ENCODE measurements at places on chromosomes 13 and 19.
A peak's percentile ranks its signal among the peaks of the same experiment; 100 is the strongest.

- no peak for DNase-seq
Measured at GRCh38 chr13:109151255-109151654, 521.8 kb downstream of the MYO16 start.

DNA sequence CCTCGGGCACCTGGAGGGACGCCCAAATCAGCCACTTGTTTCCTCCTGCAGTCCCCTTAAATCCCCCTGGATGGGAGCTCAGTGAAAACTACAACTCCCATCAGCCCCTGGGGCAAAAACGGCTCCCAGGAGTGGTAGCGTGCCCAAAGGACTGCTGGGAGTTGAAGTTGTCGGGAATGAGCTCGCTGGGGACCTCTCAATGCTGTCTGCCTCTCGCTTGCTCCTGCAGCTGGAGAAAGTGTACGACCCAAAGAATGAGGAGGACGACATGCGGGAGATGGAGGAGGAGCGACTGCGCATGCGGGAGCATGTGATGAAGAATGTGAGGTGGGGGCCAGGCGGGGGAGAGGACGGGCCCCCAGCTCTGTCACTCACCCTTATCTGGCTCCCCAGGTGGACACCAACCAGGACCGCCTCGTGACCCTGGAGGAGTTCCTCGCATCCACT, 14.7 kb upstream of the DHDH start:
- DNase-seq, result peak; percentile 19

DNA sequence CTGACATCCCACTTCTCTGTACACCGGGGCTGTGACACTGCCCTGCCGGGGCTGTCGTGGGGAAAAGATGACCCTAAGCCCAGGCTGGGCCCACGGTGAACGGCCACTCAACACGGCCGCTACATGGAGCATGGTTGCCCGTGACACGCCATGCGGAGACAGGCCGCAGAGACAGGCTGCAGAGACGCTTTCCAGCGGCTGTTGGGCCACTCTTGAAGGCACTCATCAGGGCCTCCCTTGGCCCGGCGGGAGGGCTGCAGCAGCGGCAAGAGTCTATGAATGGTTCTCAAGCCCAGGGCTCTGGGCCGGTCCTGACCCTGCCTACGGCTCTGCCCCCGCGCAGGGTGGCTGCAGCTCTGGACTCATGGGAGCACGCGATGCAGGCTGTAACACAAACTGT, 22.1 kb downstream of the ADPRHL1 start:
- DNase-seq, result no peak

GRCh38 chr13:30224732-30225131, 82.6 kb downstream of the KATNAL1 start:
- peak; percentile 69 for DNase-seq

DNA sequence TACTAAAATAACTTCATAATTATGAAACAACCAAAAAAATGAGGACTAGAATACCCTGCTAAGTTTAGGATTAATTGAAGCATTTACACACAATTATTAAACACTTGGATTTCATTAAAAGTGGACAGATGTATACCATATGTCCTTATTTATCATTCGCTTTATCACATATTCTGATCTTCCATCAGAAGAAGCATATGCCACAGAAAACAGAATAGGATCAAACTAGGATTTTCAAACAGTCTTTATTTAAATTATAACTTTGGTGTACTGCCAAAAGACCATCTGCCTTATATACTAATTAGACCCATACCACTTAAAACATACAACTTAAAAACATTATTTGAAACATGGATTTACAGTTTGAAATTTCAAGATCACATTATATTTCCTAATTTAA, 727.1 kb upstream of the KLHL1 start:
- DNase-seq, result no peak

DNA sequence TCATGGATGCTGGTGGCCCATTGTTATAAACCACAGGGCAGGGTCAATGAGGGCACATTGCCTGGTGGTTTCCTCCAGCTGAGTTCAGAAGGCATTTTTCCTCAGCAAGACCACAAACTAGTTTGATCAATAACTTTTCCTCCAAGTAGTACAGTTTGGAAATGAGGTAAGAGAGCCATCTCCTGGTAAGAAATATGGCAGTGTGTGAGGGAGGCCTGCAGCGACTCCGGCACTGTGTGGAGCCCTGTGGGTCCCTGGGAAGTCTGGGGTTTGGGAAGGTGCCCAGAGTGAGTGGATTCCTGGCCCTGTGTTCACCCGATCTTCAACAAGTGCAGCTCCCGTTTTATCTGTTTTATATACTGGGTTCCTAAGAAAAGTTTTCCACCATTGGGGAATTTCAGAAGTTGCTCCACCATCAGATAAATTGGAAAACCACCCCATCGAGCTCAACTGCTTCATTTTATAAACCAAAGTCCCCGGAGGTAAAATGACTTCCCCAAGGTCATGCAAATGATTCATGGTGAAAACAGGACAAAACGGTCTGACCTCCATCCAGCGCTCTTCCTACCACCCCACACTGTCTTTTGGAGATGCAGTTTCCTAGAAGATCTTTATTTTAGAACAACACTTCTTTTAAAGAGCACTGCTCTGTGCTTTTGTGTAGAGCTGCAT, 148.4 kb downstream of the KATNAL1 start:
- DNase-seq, result peak; percentile 62

- peak; percentile 11 for DNase-seq
Measured at GRCh38 chr13:67228916-67229315, 1.2 kb downstream of the PCDH9 start.

DNA sequence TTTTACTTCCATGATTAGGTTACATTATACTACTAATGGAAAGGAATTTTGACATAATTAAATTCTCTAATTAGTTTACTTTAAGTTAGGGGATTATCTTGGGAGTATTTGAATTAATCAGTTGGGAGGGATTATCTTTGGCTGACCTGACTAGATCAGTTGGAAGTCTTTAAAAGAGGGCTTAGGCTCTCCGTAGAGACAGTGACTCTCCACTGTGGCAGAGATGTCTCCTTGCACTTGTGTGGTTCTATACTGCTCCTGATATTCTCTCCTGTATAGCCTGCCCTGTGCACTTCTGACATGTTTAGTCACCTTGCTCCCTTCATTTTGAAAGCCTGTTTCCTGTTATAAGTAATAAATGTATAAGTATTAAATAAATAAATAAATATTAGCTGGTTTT, 1612.3 kb upstream of the PRR20A start:
- DNase-seq, result no peak

- no peak for DNase-seq
Measured at GRCh38 chr19:35056513-35057063, 15.1 kb downstream of the HPN start.

- peak; percentile 64 for DNase-seq
Measured at GRCh38 chr19:19224852-19225494, 13.2 kb downstream of the NCAN start.

DNA sequence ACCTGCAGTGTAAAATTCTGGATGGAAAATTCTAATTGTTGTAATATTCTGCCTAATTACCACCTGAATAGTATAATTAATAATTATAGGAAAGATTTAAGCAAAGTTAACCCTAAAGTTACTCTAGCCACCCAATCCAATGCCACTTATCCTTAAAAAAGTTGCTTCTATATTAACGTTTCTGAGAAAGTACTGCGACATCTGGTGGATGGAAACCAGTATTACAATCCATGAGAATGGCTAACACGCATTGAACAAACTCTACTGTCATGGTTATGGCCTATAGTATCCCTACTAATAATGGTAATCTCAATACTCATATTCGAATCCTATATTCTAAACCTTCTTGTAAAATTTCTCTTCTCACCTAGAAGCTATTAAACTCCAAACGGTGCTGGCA, 1551.8 kb downstream of the SLITRK1 start:
- DNase-seq, result peak; percentile 23

DNA sequence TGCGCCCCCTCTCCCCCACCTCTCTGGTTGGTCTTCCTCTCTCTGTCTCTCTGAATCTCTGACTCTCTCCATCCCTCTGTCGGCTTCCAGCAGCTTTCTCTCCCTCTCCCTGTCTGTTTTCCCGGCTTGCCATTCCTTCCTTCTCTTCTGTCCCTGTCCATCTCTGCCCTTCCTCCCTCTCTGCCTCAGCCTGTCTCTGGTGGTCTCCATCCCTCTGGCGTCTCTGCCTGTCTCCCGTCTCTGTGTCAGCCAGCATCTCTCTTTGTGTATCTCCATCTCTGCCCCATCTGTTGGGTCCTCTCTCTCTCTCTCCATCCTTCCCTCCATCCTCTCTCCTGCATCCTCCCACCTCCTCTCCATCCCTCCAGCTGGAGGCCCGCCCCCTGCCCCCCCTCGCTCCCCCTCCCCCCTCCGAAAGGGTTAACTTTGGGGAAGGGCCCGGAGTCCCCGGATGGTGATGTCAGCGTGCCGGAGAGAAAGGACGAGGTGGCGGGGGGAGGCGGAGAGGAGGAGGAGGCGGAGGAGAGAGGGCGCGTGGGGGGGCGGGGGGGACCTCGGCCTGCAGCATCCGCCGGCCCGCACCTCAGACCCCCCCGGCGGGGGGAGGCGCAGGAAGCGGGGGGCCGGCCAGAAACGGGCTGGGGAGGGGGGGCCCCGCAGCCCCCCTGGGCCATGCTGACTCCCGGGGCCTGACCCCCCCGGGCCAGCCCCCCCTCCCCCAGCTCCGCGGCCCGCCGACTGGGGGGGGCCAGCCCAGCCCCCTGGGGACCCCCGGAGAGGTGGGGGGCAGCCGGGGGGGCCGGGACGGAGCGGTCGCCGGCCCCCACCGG, at the start of gene BRSK1:
TSS of gene BRSK1 (plus strand) at position 450 of the 830 bp plus-strand sequence. CDS start 446 bp downstream, outside the sequence.
- DNase-seq, result peak; percentile 84
